Activated CD4-positive, alpha-beta T cell treated with anti-CD3 and anti-CD28 coated beads, Interleukin-2, amount 50 U/mL, for 1 hour (primary cell): ENCODE measurements at places on chromosomes 1 and 21.

- DNase-seq = no peak
Measured at GRCh38 chr21:31348188-31348587, 4.1 kb upstream of the TIAM1 start.

DNA sequence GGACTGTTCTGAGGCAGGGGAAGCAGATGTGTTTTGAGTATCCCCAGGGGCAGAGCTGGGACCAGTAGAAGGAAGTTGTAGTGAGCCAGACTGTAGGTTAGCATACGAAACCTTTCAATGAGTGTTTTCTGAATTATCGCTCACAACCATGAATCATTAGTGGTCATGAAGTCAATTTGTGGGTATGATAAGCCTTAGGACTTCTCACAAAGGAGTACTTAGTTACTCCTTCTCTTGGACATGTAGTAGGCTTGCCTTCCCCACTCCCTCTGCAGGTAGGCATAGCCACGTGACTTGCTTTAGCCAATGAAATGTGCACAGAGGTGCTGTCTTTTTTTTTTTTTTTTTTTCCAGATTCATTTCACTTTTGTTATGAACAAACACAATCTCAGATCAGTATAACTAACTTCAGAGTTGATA lies 23.9 kb upstream of the FAAH start:
- DNase-seq = no peak

- DNase-seq = peak; percentile 10
Measured at GRCh38 chr1:218521414-218522169, 176.5 kb downstream of the TGFB2 start.

- peak; percentile 67 for DNase-seq
Measured at GRCh38 chr1:206725109-206725963, 40.6 kb downstream of the MAPKAPK2 start.

DNA sequence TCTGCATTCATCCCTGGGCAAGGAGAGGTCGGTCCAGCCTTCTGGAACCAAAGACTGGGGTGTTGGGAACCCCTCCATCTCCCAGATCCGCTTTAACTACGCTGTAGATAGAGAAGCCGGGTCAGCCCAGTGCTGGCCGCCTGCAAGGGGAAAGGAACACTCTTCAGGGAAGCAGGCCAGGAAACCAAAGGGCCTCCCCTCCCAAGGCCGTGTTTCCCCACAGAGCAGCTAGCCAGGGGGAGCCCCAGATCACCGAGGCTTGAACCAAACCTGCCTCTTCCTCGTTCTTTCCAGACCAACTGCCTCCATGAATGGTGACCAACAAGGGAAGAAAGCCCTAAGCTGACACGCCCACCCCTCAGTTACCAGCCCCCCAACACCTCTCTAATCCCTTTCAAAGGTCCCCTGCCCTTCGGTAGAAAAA lies 1.2 kb upstream of the CHD5 start:
- no peak for DNase-seq

GRCh38 chr21:21137986-21138385 lies 139.8 kb downstream of the NCAM2 start:
- no peak for DNase-seq

DNA sequence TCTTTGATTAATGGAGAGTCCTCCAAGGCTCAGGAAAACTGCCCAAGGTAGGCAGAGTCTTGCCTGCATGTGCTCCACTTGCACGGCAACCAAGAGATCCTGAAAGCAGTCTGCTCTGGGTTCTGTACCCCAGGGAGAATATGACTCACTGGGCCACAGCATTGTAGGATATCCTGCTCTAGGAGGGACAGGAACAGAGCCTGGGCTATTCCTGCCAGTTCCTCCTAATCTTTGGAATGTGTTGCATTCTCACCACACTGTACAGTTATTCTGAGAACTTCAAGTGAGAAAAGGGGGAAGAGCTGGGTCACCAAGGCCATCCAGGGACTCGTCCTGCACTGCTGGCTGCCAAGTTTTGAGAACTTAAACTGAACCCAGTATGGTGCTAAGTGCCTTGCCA lies 278.5 kb downstream of the MATN1 start:
- no peak for DNase-seq

GRCh38 chr1:113325022-113325421 lies 65.3 kb upstream of the MAGI3 start:
- no peak for DNase-seq
